ENCODE measurements at places on chromosomes 7 and 10.

DNA sequence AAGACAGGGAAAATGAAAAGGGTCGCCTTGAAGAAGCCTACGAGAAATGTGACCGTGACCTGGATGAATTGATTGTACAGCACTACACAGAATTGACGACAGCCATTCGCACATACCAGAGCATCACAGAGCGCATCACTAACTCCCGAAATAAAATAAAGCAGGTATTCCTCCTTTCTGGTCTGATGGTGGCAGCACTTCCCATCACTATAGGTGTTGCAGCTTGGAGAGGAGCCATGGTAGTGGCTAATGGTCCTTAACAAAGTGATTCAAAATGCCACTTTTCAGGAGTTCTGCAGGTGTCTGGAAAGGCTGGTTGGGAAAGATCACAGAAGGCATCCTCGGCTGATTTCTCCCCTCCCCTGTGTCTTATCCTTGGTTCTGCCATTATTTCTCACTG is 22.1 kb downstream of the EXOC4 start:
- no peak for DNase-seq

- no peak for DNase-seq
Measured at GRCh38 chr7:128304212-128304611, 39.5 kb downstream of the RBM28 start.

DNA sequence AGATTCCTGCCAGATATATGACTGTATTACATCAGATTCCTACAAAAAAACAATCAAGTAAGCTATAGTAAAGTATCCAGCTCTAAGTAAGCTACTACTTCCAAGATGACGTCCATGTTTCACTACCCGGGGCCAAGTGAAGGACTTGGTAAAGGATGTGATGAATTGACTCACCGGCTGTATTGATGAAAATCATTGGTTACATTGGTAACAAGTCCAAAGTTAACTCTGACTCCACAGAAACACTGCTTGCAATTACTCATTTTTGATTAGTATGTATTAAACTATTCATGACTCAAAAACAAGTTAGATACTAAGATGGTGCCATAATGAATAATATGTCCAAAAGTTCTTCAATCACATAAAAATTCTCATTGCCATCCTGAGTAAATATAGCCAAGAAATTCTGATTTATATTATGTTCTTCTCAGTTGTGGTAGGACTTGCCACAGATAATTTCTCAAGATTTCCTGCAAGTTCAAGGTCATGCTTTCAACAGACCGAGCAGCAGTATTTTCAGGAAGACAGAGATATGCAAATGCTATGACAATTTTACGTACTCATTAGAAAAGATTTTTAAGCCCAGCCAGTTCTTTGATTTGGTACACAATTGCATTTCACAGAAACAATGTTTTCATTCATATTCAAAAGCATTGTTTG is 12.6 kb upstream of the DNAJC1 start:
- no peak for DNase-seq

DNA sequence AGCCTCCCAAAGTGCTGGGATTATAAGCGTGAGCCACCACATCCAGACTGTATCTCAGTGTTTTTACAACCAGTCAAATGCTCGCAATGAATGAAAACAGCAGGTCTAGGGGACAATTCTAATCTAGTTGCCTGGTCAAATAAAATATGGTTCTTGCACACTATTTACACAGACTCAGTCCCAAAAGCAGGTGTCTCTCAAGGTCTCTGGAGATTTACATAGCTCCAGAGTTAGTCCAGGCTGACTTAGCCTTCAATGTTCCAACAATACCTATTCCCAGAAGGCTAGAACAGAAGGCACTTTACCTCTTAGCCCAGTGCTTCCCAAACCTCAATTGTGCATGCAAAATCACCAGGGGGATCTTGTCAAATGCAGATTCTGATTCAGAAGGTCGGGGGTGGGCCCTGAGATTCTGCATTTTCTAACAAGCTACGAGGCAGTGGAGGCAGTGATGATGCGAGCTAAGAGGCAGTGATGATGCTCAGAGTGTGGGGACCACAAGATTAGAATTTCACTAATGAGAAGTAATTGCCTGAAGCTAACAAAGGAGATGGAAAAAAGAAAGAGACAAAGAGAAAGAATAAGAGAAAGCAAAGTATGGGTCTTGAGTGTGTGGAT is 6.4 kb downstream of the KIAA1549 start:
- DNase-seq, result no peak

DNA sequence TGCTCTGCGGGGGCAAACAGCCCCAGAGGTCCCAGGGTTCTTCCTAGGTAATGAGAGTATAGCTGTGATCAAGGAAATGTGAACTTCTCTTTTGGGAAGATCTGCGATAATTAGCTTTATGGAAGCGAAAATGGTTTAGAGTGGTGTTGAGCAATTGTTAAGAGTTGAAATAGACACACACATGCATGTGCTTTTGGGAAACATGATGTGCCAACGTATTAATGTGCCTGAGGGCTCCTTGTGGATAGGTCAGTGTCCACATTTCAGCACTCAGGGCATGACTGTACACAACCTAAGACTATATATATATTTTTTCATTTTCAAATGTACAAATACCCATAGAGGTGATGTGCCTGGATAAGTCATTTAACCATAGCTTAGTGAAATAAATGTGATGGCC is 67.0 kb downstream of the GSDME start:
- DNase-seq, result no peak

DNA sequence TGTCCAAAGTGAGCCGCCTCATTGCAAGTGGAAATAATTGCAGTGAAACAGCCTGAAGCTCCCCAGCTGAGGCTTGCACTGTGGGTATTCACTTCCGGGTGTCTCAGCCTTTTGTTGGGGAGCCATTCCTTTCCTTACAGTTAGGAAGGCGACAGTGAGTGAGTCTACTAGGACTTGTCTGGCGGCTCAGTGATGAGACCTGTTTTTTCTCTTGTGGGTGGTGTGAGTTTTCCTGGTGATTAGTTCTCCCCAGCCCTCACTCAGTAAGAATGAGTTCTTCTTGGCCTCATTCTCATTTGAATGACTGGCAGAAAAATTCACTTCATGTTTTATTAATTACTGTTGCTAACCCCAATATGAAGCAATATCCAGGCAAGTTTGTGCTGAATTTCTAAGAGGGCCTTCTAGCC is 2.6 kb downstream of the PGAM1 start:
- peak; percentile 17 for DNase-seq

DNA sequence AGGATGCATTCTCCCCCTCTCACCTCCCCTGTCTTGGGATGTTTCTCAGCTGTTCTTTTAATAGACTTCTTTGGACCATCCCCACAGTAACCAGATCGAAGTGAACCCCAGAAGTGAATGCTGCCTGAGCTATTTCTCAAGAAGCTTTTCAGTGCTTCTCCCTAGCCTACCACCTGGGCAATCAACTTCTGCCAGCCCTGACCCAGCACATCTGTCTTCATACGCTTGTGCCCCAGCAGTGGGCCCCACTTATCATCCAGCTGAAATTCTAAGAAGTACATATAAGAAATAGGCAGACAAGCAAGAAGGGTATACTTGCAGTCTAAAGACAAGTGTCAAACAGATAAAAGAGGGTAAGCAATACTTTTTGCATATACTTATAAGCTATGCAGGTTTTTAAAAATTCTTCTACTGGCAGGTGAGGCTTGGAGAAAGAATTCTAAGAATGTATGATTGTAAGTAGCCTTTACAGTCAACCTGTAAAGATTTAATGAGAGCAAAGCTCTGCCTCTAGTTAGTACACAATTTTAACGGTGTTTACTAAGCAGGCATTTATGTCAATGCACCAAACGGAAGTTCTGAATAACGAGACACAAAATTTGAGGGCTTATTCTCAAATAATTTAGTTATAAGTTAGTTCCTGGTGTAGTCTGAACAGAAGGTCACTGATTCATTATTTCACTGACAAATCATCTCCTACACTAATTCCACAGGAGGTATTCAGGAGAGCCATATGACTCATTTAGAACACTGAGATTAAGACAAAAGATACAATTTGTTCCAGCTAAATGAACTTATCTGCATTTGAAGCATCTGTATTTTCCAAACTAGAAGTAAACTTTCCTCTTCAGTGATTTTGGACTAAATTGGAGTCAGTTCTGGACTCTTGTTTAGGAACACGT is 83.3 kb downstream of the RNLS start:
- no peak for DNase-seq

DNA sequence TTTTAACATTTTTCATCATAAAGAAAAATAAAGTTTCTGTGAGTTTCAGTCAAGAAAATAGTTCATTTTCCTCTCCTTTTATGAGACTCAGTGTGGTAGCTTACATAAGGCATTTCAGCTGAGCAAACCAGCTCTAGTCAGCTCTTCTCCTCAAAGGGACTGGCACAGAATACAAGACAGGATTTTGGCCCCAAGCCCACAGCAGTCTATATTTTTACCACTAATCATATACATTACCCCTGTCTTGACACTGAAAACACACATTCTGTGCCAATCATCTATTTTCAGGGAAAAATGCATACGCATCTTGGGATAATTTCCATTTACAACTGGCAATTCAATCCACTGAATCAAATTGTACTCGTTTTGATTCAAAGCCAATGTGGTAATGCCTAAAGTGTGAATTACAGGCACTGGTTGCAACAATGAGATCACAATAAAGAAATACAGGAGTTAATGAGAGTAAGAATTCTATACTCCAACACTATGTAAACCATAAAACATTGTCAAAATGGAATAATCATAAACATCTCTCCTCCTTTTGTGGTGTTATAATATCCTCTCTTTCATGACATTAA is 186.4 kb downstream of the CACNA2D1 start:
- DNase-seq, result no peak

DNA sequence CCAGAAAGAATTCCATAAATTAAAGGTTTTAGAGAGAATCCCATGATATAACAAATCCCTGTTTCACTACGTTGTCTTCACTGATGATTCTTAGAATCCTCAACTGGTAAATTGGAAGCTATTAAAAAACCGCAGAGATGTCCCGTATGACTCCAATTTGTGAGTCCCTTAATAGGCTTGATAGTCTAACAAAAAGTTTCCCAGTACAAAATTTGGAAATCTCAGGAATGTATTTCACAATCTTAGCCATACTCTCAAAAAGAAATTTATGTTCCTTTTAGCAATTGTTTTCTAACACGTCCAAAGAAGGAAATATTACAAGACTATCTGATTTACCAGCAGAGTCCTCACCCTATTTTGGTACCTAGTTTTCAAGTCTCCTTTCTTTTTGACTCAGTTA is 2.5 kb downstream of the TES start:
- DNase-seq, result no peak

- DNase-seq, result no peak
Measured at GRCh38 chr7:70673778-70674570, 458.0 kb upstream of the GALNT17 start.

- no peak for DNase-seq
Measured at GRCh38 chr10:106540645-106541044, 623.9 kb downstream of the SORCS1 start.

- no peak for DNase-seq
Measured at GRCh38 chr7:157886266-157886665, 549.5 kb downstream of the DNAJB6 start.

DNA sequence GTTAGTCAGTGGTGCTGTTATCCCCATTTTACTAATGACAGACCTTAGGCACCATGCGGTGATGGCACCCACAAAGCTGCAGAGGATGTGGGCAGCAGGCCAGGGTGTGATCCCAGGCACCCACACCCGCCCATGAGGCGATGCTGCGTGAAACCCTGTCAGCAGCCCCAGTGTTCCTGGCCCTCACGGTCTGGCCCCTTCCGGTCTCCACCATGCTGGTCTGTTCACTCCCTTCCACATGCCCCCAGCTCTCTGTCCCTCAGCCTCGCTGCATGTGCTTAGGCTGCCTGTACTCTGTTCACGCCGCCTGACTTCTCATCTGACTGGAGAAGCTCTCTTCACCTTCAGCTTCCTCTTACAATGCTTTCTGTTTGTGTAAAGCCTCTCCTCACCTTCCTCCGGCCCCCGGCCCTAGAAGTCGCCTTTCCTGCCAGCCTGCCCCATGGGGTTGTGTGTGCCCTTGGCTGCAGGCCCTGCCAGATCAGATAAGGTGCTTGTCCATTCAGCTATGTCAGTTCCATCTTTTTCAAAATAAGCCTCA is 17.6 kb upstream of the ORAI2 start:
- DNase-seq, result peak; percentile 36

DNA sequence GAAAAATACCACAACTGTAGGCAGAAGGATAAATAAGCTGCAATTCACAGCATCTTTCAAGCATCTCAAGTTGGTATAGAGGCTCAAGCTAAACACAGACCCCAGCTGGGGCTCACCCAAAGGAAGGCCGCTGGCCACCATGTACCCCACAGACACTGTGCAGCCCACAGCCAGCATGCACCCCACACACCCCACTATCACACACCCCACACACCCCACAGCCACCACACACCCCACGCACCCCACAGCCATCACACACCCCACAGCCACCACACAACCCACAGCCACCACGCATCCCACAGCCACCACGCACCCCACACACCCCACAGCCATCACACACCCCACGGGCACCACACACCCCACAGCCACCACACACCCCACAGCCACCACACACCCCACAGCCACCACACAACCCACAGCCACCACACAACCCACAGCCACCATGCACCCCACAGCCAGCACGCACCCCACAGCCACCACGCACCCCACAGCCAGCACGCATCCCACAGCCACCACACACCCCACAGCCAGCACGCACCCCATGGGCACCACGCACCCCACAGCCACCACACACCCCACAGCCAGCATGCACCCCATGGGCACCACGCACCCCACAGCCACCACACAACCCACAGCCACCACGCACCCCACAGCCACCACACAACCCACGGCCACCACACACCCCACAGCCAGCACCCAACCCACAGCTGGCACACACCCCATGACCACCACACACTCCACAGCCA is 214.7 kb downstream of the DNAJB6 start:
- DNase-seq, result no peak

DNA sequence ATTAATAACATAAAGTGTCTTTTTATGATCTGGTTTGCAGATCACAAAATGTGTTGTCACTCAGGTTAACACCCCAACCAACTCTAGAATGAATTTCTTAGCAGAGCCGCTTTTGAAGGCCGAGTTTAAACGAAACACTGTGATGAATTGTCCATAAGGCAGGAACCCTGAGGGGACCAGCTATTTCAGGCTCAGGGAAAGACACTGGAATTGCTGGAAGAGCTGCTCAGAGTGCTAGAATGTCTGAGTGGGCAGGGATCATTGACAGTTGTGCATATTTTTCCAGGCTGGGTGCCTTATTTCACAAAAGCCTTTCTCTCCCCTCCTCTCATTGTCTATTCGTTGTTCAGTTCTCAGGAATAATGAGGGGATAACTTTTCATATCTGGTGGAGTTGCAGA is 68.7 kb upstream of the PRKG1 start:
- no peak for DNase-seq

GRCh38 chr7:27088002-27088922 is 7.5 kb downstream of the HOXA1 start:
- no peak for DNase-seq

DNA sequence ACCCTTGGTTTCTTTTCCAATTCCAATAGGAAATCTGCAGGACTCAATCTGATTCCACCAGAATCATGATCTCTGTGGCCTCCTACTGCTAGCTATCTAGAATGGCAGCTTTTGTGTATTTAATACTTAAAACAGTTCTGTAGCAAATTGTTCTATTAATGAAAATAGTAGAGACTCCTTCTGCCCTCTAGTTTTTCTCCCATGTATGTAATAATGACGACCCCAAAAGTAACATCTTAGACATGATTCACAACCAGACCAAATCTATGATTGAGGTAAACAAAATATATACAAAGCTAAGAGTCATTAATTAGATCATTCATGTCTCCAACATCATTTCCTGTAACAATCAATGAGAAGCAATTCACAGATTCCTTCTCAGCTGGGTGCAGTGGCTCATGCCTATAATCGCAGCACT is 259.1 kb upstream of the MKLN1 start:
- DNase-seq, result no peak

All from activated T-cell treated with anti-CD3 and anti-CD28 coated beads for 1 hour (primary cell).